ENCODE measurements at places on chromosomes 4 and X. TPM values are rescaled to one million over a fixed set of nuclear protein-coding genes. Genes with fewer than 3 reads are reported as not detected.

- H3K27me3 ChIP-seq: no peaks in the 10 kb centered on the region
- no peak overlapping the region for H3K27ac ChIP-seq
- no peaks in the 10 kb centered on the region for H3K4me1 ChIP-seq
- DNase-seq: no peak
- H3K36me3 ChIP-seq: no peaks in the 10 kb centered on the region
- no peak overlapping the region for H3K4me3 ChIP-seq
Measured at GRCh38 chrX:50154429-50154828, 46.4 kb downstream of the AKAP4 start.

Gene IL13RA1
- total RNA-seq: 67.4 TPM

DNA sequence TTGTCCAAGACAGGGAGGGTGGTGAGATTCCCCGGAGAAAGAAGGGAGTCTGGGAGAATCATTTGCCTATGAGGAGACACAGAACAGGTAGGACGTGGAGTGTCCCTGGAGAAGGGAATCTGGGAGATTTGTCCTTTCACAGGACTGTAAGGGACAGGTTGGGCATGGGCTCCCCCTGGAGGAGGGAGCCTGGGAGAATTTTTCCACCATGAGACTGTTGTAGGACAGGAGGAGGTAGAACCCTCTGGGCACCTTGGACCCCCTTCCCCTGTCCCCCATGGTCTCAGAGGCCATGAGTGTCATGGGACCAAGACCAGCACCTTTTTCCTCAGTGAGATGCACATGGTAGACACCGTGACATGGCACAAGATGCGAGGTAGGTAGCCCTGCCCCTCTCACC is 2.8 kb downstream of the PORCN start:
- H3K4me1 ChIP-seq: no peaks in the 10 kb centered on the region
- H3K36me3 ChIP-seq: no peaks in the 10 kb centered on the region
- H3K27ac ChIP-seq: no peak overlapping the region
- H3K4me3 ChIP-seq: no peak overlapping the region
- DNase-seq: no peak

DNA sequence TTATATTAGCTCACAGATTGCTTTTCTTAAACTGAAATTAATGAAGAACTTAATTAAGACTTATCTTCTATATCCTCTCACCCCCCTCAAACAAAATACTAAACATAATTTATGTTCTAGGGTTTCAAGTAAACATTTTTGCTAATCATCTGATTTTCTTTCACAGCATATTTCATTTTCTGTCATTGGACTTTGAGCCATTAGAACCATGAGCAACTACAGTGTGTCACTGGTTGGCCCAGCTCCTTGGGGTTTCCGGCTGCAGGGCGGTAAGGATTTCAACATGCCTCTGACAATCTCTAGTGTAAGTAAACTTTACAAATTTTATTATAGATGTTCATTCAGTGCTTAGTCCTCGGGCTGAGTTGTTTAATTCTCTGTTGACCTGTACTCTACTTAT is 3.3 kb downstream of the PDLIM5 start:
- H3K27ac ChIP-seq: peak overlapping the region; percentile 45
- H3K27me3 ChIP-seq: no peaks in the 10 kb centered on the region
- H3K36me3 ChIP-seq: peaks cover 3% of the 10 kb centered on the region
- DNase-seq: peak; percentile 87
- no peak overlapping the region for H3K4me3 ChIP-seq
- peaks cover 3% of the 10 kb centered on the region for H3K4me1 ChIP-seq

Gene CSAG3
- not detected for total RNA-seq

Gene ENAM
- total RNA-seq: under 0.01 TPM

DNA sequence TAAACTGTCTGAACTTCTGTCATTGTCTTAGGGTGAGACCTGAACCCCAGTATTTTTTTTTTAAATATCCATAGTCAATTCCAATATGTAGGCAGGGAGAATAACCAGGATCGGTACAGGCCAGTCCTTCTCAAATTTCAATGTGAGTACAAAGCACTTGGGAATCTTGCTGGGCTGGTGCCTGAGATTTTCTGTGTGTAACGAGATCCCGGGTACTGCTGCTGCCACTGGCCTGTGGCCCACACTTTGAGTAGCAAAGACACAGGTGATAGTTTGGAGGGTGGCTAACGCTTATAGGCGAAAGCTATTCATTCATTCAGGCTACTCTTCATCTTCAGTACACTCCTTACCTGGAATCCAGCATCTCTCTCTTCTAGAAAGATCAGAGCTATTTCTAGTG is 923.6 kb upstream of the TENM3 start:
- H3K36me3 ChIP-seq: no peaks in the 10 kb centered on the region
- DNase-seq: no peak
- H3K4me3 ChIP-seq: no peak overlapping the region
- H3K4me1 ChIP-seq: no peaks in the 10 kb centered on the region
- no peak overlapping the region for H3K27ac ChIP-seq

DNA sequence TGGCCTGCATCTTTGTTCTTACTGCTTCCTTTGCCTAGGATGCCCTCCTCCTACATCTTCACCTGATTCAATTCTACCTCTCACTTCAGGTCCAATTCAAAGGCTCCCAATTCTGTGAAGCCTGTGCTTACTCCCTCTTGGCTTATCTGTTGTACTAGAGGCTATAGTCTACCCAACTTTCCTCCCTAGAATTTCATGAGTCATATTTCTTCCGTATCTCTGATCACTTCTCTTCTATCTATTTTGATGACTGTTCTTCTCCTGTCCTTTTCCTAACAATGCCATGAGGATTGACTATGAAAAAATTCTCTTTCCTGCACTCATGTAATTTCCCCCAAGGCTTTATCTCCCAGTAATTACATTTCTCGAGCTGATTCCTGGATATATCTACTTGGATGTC is 96.3 kb downstream of the PLAC1 start:
- no peak for DNase-seq
- no peaks in the 10 kb centered on the region for H3K36me3 ChIP-seq
- H3K4me3 ChIP-seq: no peak overlapping the region
- H3K4me1 ChIP-seq: no peaks in the 10 kb centered on the region
- H3K27ac ChIP-seq: no peak overlapping the region

Gene LGI2
- total RNA-seq: under 0.01 TPM

Gene COL4A6
- 7.2 TPM for total RNA-seq

DNA sequence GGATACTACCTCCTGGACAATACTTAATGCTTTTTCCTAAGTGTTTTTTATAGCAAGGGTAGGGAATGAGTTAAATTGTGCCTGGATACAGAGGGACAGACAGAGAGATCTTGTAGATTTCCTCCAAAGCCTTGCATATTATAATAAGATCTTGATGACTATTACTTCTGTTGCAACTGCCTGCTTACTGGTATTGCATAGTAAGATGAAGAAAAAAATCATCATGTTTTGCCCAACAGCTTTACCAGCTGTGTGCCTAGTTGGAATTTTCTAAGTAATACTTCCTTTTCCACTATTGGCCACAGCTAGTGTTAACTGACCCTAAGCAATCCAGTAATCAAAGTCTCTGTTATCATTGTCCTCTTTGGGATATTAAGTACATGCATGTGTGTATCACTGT is 139.0 kb downstream of the DCK start:
- H3K27ac ChIP-seq: no peak overlapping the region
- peak; percentile 34 for DNase-seq
- H3K4me1 ChIP-seq: peaks cover 14% of the 10 kb centered on the region
- H3K36me3 ChIP-seq: no peaks in the 10 kb centered on the region

DNA sequence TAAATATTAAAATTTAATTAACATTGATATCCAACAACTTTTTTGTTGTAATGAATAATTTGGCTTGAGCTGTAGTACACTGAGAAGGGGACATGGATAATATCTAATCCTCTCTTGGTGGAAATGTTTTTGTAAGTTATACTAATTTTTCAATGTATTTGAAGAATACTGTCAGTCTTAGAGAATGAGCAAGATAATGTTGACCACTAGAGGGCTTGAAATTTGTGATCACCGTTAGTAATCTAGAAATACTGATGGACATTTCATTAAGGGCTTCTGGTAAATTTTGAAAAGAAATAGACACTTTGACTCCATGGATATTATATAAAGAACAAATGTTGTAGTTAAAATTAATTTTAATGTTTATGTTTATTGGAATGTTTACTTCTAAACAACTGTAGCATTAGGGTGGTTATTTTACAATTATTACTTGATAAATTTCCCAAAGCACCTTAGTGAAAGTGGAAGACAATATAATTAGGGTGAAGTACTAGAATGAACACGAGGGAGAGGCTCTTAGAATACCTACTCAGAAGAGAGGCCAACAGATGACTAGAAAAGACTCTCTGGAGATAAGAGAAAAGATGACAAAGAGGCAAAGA is 20.0 kb upstream of the CAMK2D start:
- H3K4me1 ChIP-seq: peaks cover 6% of the 10 kb centered on the region
- no peaks in the 10 kb centered on the region for H3K27me3 ChIP-seq
- DNase-seq: peak; percentile 23
- no peak overlapping the region for H3K4me3 ChIP-seq
- no peak overlapping the region for H3K27ac ChIP-seq

GRCh38 chr4:125891597-125892258 is 577.0 kb downstream of the FAT4 start:
- H3K4me1 ChIP-seq: no peaks in the 10 kb centered on the region
- no peak overlapping the region for H3K4me3 ChIP-seq
- DNase-seq: peak; percentile 90
- H3K36me3 ChIP-seq: no peaks in the 10 kb centered on the region

- DNase-seq: no peak
- no peak overlapping the region for H3K4me3 ChIP-seq
- H3K27me3 ChIP-seq: no peaks in the 10 kb centered on the region
Measured at GRCh38 chr4:139978692-139979091, 175.3 kb downstream of the MAML3 start.

Gene NAT8L
- total RNA-seq: 0.26 TPM

- H3K36me3 ChIP-seq: no peaks in the 10 kb centered on the region
- no peak overlapping the region for H3K27ac ChIP-seq
- no peaks in the 10 kb centered on the region for H3K4me1 ChIP-seq
- no peak for DNase-seq
- H3K27me3 ChIP-seq: no peaks in the 10 kb centered on the region
Measured at GRCh38 chr4:120207021-120207420, 140.4 kb upstream of the MAD2L1 start.

GRCh38 chr4:167419468-167420140 is 185.3 kb upstream of the SPOCK3 start:
- DNase-seq: no peak
- no peak overlapping the region for H3K27ac ChIP-seq
- H3K27me3 ChIP-seq: no peaks in the 10 kb centered on the region
- H3K4me3 ChIP-seq: no peak overlapping the region
- no peaks in the 10 kb centered on the region for H3K4me1 ChIP-seq

Gene ACE2
- total RNA-seq: not detected

- peaks cover 6% of the 10 kb centered on the region for H3K4me1 ChIP-seq
- H3K36me3 ChIP-seq: no peaks in the 10 kb centered on the region
- H3K4me3 ChIP-seq: peak overlapping the region; percentile 69
- H3K27ac ChIP-seq: no peak overlapping the region
- DNase-seq: peak; percentile 59
Measured at GRCh38 chr4:74159143-74159709, 1.3 kb downstream of the MTHFD2L start.

Data from fibroblast of lung (primary cell).